ENCODE measurements at places on chromosomes 3 and 15.

DNA sequence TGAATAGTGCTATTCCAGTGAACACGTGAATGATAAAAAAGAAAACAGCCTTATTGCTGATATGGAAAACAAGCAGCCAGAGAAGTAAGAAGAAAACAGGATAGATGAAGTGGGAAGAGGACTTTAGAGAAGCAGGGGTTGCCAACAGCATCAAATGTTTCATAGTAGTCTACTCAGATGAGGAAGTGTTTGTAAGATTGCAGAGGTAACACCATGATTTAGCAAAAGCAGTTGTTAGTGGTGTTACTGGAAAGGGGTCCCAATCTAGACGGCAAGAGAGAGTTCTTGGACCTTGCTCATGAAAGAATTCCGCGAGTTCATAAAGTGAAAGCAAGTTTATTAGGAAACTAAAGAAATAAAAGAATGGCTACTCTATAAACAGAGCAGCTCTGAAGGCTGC is 108.8 kb upstream of the MCTP2 start:
- DNase-seq, result no peak

- DNase-seq, result no peak
Measured at GRCh38 chr3:126964261-126964660, 18.7 kb upstream of the PLXNA1 start.

DNA sequence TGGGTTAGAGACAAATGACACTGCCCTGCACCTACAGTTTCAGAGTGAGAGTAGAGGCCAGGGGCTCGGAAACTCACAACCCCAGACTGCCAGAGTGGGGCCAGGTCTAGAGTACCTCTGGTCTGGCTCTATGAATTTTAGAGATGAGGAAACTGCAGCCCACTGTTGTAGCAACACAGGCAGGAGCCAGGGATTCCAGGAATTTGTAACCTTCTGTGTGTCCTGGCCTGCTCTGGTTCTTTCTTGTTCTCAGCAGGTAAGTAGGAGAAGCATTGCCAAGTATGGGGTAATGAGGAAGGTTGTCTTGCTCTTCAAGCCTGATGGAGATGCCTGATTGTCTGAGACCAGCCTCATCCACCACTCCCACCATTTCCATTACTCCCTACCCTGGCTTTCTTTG is 221.8 kb downstream of the UACA start:
- no peak for DNase-seq

DNA sequence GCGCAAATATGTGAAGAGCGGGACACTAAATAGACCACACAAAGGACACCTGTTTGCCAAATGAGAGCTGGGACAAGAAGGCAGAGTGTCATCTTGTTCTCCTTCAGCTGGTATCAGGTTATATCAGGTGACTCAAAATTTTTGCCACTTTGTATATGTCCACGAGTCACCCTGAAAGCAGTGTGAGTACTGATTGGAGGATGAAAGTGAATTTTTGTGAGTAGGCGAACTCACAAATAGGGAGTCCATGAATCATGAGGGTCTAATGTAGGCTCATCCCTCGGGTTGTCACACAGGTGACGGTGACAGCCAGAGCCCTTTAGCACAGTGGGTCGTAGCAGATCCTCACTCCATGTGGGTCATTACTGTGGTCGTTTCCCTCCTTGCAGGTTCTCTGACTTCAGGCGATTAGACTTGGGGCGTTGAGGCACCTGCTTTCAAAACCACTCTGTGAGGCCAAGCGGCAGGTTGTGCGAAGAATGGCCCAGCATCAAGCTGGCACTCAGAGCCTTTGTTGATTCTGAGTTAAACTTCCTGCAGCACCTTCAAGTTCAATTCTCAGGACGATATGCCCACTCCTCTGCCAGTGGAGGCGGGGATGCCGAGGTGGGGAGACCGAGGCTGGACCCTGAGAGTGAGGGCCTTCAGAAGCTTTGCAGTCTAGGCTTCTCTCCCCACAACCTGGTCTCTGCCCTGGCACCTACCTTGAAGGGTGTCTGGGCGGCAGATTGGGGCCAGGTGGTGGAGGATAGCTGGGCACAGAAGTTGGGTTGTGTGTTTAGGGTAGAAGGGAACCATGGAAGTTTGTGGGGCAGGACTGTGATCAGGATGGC is 173.8 kb downstream of the SMAD6 start:
- DNase-seq, result no peak

GRCh38 chr15:31353931-31354330 is 27.3 kb downstream of the KLF13 start:
- no peak for DNase-seq

DNA sequence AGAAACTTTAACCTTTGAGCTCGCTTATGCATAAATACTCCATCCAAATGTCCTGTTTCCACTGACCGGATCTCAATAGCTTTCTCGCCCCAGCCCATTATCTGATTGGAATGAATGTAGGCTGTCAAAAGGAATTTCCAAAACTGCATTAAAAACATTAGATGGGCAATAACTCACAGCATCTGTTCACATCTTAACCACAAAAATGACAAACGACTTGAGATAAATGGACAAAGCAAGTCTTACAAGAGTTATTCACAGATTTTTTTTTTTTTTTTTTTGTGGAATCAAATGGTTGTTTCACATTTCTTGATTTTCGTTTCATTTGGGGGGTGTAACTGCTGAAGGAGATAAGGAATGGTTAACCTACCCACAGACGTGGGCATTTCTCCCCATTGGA is 39.7 kb upstream of the SLC2A2 start:
- DNase-seq, result no peak

GRCh38 chr3:100170486-100170885 is 56.2 kb upstream of the FILIP1L start:
- no peak for DNase-seq

GRCh38 chr3:114850898-114851297 is 296.2 kb downstream of the ZBTB20 start:
- no peak for DNase-seq

DNA sequence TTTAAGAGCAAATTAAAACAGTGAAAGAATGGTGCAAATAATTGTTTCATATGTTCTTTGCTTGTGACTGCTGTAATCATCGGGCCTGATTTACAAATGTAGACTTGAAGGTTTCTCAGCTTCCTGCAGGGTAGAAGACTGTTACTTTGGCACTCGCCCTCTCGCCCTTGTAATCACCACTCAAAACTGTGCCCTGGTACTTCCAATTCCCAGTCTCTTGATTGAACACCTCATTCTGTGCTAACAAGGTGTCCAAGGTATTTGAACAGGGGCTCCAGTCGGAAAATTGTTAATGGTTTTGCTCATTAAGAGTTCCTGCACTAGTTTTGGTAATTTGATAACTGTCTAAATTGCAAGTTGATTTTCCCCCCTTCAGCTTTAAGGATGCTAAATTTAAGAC is 209.5 kb downstream of the ZIC1 start:
- no peak for DNase-seq

- DNase-seq, result no peak
Measured at GRCh38 chr3:128734523-128735189, 8.7 kb downstream of the RAB7A start.

- DNase-seq, result no peak
Measured at GRCh38 chr15:98858610-98859023, 149.0 kb downstream of the PGPEP1L start.

- no peak for DNase-seq
Measured at GRCh38 chr3:120454076-120454689, 3.4 kb upstream of the FSTL1 start.

GRCh38 chr3:107008213-107008612 is 369.0 kb upstream of the CCDC54 start:
- no peak for DNase-seq

DNA sequence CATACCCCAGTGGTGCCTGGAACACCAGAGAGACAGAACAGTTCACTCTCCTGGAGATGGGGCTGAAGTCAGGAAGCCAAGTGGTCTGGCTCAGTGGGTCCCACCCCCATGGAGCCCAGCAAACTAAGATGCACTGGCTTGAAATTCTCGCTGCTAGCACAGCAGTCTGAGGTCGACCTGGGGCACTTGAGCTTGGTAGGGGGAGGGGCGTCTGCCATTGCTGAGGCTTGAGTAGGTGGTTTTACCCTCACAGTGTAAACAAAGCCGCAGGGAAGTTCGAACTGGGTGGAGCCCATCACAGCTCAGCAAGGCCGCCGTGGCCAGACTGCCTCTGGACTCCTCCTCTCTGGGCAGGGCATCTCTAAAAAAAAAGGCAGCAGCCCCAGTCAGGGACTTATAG is 272.0 kb downstream of the KLF13 start:
- no peak for DNase-seq

DNA sequence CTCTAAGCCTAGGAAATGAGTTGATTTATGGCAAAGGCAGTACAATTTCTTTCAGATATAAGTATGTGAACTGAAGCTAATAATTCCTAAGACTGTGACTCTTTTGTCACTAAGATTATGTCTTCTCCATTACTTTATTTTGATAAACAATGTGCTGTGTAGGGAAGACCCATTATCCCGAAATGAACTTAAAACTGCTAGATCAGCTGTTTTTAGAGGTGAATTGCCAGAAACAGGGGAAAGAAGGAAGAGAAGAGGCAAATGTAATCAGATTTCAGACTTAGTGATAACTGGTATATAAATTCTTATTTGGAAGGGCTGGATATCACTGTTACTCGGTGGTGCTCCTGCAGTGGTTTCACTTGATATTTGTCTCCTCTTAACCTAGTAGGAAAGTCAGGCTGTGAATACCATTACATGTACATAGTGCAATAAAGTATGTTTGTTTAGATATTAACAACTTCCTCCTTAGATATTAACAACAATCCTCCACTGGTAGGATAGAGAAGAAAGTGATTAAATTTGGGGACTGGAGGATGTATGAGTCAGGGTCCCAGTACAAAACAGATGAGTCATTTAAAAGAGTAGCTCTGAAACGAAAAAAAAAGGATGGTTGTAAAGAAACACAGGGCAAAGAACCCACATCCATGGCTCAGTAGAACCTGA is 338.5 kb upstream of the KCNH8 start:
- DNase-seq, result no peak

DNA sequence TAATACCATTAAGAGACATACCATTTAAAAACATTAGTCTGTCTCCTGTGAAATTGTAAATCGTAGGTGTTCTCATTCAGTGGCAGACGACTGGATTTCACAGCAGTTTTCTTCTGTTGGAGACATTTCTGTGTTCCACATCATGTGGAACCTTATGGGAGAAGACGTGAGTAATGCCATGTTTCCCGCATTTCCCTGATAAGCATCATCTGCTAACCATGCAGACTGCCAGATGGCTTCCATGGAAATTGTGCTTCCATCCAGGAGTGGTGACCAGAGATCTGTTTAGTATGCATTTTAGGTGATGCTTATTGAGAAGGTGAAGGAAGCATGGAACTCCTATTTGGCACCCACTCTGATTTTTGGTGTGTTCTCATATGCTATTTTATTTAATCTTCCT is 28.4 kb upstream of the ST3GAL6 start:
- no peak for DNase-seq

- DNase-seq, result no peak
Measured at GRCh38 chr15:32855942-32856341, 138.1 kb downstream of the GREM1 start.

DNA sequence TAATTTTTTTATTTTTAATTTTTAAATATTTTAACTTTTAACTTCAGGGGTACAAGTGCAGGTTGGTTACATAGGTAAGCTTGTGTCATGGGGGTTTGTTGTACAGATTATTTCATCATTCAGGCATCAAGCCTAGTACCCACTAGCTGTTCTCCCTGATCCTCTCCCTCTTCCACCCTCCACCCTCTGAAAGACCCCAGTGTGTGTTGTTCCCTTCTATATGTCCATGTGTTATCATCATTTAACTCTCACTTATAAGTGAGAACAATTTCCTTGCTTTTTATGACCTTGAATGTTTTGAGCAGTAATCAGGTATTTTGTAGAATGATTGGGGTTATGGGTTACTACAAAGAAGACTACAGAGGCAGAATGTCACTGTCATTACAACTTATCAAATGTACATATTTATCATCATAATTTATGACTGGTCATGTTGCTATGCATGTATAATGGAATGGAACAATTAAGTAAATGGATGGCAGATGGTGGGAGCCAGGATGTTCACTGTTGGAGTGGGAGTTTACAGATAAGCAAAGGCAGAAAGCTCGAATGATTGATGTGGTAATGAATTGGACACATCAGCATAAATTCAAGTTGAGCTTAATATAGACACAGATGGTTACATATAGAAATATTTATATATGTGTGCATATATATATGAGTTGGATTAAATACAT is 563.8 kb upstream of the ROBO1 start:
- no peak for DNase-seq

GRCh38 chr3:87196879-87197278 is 30.2 kb upstream of the CHMP2B start:
- no peak for DNase-seq

- DNase-seq, result no peak
Measured at GRCh38 chr3:150434234-150434633, 26.1 kb downstream of the TSC22D2 start.

DNA sequence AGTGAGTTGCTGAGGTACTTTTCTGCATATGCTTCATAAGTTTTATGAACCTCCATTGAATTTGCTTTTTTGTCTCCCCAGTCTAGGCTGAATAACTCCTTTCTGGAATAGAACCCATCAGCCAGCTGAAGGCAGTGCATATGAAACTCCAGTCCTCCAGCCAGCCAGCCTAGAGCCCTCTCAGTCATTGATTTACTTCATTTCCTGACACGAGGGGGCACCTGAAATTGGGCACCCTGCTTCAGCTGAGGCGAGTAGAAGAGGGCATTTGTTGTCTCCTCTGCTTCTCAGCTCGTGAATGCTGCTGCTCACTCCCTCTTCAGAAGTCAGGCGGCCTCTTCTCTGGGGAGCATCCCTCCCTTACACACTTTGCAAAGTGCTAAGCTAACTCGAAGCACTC is 32.5 kb downstream of the CHST2 start:
- DNase-seq, result no peak

- DNase-seq, result no peak
Measured at GRCh38 chr3:38153221-38153620, 12.1 kb upstream of the OXSR1 start.

DNA sequence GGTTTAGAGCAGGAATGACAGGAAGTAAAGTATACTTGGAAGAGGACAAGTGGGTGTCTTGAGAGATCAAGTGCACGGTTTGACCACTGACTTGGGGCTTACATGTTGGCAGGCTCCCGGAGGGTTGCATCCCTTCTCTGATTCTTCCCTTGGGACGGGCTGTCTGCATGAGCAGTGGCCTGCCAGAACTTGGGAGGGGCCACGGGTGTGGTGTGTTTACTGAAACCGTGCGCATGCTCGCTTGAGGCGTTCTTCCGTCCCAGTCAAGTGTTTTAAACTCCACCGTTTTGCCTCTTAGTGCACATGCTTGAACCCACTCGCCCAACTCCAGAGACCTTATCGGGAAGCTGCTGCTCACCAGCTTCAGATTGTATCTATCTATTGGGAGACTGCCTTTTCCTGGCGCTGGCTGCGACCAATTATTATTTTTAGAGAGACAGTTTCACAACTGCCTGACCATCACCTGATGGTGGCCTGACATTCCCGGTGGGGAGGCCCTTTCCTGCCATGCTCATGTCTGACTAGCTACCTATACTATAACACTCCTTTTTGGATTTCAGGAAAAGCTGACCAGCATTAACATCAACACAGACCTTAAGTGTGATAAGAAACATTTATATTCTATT is 14.9 kb upstream of the C3orf22 start:
- no peak for DNase-seq

GRCh38 chr3:110267304-110267845 is 804.2 kb upstream of the NECTIN3 start:
- DNase-seq, result no peak

Measured in stimulated activated CD4-positive, alpha-beta T cell treated with anti-CD3 and anti-CD28 coated beads, Interleukin-1b, Interleukin-23, amount 100 ng/mL, for 4 hours (primary cell).